ENCODE measurements at places on chromosomes 2 and 18.

- DNase-seq, result no peak
Measured at GRCh38 chr2:75047992-75048625, 89.7 kb downstream of the POLE4 start.

- peak; percentile 73 for DNase-seq
Measured at GRCh38 chr18:12658426-12659138, 675 bp upstream of the SPIRE1 start.

DNA sequence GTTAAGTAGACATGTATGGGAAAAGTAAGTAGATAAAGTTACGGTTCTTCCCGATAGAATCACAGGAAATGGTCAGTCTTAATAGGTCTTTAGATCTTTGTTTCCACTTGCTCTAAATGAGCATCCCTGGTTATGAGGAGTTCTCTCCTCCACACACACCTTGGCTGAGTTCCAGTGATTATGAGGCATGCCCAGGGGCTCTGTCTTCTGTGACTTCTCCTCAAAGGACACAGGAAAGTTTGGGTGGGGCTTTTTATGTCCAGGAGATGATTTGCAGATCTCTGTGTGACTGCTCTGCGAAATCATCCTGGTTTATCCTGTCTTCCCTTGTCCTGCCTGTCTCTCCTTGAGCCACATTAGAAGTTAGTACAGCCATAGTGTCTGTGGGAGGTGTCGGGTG, 83.9 kb upstream of the EML6 start:
- no peak for DNase-seq

DNA sequence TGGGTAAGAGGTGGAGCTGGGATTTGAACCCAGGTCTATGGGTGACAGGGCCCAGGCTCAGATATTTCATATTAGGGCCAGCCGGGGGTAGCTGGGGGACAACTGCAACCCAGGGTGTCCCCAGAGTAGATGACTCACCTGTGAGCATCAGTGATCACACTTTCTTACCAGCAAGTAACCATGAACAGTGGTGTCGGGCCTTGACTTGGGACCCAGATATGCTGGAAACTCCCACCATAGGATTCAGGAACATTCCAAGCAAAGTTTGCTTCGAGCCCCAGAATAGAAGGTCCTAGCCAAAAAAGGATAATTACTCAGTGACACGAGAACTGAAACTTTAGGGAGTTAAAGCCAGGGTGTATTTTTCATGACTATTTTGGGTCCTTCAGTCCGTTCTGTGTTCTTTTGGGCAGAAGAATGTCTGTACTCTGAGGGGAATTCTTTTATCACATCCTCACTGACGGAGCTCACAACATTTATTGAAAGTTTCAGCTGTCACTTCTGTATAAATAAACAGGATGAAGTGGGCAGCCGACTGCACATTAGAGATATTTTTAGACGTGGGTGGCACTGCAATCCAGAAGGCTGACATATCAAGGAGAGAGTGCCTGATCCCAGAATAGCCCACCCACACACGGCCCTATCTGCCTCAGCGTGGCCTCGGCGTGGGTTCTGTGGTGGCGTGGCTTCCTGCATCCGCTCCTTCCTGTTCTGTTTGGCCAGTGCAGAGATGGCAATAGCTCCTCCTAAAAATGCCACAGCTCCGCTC, 45.6 kb downstream of the RAMP1 start:
- peak; percentile 67 for DNase-seq

DNA sequence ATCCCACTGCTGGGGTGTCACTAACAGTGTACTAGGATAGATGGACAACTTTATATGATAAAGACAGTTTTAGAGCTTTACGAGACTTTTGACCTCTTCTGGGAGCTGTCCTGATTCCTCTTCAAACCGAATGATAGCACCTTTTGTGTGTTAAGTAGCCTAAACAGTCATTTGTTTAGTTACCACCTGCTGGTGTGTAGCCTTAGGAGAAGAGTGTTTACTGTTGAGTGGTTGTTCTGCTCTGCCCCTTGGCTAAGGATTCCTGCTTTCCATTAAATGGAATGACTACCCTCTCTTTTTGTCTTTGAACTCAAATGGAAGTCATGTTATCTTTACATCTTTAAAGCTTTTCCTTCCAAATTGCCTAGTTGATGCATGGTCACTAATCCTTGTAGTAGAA, 28.0 kb upstream of the MGAT5 start:
- DNase-seq, result no peak
